ENCODE measurements at places on chromosomes 5 and 9.

DNA sequence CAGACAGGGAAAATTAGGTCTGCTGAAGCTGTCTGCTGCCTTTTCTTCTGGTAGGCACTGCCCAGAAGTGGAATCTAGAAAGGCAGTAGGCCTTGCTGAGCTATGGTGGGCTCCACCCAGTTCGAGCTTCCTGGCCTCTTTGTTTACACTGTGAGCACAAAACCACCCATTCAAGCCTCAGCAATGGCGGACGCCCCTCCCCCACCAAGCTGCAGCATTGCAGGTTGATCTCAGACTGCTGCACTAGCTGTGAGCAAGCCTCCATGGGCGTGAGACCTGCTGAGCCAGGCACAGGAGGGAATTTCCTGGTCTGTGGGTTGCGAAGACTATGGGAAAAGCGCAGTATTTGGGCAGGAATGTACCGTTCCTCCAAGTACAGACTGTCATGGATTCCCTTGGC is 18.5 kb downstream of the AGTPBP1 start:
- peak; percentile 12 for DNase-seq

DNA sequence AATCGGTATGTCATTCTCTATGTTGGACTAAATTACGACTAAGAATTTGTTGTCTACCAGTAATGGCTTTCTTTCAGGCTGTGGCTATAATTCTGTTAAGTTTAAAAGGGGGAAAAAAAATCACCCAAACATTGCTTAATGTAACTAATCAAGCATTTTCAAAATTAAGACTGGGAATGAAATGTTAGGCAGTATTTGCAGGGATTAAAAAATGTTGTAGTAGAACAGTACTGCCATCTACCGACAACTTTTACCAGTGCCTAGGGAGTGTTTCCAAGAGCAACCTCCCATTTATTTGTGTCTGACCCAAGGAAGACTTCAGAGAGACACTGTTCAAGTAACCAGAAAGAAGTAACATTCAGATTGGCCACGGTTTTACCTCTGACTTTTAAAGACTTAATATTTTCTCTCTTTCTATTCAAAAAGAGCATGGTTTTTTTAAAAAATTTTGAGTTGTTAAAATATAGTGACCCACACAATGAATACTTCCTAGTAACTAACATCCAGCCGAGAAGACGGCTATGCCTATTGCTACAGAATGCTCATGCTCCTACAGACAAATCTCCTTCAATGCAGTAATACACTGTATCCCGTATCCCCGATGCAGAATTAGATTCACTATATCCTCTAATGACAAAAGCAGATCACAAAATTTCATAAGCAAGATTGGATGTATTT is 92.4 kb downstream of the ARL15 start:
- DNase-seq, result no peak

DNA sequence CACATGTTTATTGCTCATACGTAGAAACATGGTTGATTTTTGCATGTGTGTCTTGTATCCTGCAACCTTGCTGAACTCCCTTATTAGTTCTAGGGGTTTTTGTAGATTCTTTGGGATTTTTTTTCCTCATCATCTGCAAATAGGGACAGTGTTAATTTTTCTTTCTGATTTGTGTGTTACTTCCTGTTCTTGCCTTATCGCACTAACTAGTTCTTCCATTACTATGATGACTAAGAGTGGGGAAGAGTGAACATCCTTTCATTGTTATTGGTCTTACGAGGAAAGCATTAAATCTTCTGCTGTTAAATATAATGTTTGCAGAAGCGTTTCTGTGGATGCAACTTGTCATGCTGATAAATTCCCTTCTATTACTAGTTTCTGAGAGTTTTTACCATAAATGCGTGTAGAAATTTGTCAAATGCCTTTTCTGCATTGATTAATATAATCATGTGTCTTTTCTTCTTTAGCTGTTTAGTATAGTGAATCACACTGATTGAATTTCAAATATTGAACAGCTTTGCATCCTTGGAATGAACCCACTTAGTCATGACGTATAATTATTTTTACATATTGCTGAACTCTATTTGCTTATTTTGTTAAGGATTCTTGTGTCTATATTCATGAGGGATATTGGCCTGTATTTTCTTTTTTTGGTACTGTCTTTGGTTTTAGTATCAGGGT is 32.1 kb upstream of the RNF130 start:
- no peak for DNase-seq

DNA sequence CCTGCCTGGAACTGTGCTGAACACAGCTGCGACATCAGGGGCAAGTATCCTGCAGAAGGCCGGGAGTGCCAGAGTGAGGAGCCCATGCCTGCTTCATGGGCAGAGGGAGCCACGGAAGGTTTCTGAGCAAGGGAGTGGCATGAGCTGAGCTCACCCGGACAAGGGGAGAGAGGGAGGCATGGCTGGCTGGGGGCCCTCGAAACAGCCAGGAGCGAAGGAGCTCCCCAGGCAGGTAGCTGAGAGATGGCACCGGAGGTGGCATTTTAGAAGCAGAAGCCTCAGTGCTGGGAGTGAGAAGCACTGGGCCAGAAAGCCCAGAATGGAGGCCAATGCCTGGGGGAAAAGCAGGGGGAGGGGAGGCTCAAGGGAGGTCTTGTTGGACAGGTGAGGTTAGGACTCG is 56.9 kb upstream of the SARDH start:
- no peak for DNase-seq

- no peak for DNase-seq
Measured at GRCh38 chr5:173420108-173420507, 91.9 kb upstream of the STC2 start.

GRCh38 chr5:88741964-88742363 is 141.0 kb downstream of the MEF2C start:
- DNase-seq, result no peak

DNA sequence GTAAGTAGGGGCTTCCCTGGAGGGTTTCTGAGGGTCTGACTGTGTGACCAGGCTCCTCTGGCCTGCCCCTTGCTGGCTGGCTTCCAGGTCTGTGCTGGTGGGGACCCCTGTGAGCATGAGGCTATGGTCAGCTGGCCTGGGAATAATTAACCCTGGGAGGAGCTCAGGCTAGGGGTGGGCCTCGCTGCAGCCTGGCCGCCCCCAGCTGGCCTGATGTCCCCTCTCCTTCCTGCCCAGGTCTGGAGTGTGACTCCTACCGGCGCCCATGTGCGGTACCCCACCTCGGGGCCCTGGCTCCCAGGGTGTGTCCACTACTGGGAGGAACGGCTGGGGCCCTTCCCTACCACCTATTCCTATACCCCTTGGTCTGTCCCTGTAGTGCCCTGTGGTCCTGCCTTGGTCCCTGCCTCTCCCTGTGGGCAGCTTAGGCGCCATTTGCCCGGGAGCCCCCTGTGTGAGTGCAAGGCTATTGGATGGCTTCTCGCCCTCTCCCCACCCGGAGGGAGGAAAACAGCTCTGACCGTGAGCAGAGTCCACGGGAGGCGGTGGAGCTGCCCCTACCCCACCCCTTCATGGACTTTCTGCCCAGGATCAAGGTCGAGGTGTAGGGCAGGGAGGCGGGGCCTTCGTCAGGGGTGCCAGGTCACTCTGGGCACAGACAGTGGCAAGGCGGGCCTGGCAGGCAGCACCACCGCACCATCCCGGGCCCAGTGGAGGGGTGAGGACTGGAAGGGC is 9.4 kb downstream of the RXRA start:
- DNase-seq, result no peak

- no peak for DNase-seq
Measured at GRCh38 chr9:136361754-136362449, 1.6 kb downstream of the DNLZ start.

- DNase-seq, result no peak
Measured at GRCh38 chr9:114288193-114289091, 34.5 kb upstream of the ORM1 start.

DNA sequence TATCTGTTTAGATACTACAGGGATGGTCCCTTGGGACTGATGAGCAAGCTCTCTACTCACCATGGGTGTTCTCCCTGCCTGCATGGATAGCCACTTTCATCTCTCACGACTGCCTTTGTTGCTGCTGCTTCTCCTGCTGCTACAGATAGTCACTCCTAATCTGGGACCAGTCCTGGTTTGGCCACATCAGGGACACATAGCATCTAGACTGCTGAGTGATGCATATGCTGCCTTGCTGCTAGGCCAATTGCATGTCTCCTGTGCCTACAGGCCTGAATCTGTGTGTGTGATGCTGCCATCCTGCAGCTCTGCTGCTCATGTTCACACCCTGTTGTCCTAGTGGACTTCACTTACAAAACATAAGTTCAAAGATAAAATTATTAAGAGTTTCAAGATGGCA is 297.1 kb downstream of the HCN1 start:
- no peak for DNase-seq

DNA sequence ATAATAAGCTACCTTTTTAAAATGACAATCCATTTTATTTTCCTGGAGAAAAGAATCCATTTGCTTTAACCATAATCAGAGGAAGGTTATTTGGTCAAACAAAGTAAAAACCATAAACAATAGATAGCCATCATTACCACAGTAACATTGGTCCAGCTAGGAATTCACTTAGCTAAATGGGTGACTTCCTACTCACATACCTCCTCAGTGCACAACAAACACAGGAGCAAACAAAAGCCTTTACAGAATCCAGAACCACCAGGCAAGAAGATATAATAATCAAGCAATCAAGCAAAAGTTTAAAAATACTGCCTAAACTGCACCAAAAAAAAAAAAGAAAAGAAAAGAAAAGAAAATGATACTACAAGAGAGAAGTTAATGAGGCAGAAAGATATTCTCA is 949 bp upstream of the IFNK start:
- DNase-seq, result no peak

GRCh38 chr9:73116880-73117279 is 34.8 kb upstream of the ANXA1 start:
- DNase-seq, result no peak

DNA sequence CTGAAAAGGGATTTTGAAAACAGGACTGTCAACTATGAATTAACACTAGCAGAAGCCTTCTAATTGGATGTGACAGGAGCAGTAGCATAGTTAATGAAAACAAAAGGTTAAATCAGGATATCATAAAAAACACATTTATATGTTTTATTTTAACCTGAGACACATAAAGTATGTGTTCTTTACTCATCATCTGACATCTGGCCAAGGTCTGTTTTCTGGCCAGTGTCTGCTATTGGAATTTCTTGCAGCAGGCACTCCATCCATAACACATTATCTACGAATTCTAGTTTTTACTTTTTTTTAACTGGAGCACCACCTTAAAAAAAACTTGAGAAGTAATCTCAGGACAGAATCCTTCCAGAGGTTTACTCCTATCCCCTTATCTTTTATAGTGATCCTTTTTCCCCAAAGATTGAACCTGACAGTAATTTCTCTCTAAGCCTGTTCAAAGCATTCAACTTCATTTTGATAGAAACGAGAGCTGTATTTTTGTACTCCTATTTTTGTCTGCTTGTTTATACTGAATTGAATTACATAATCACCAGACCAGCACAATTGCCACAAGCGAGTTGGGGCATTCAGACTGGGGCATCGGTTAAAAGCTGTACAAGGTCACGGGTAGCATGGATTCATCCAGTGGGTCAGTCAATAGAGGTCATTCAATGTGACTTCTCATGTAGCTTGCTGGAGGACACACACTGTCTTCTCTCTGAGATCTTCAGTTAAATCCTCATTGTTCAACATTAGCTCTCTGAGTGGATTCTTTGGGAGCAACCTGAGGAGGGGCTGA is 205.6 kb upstream of the CLINT1 start:
- no peak for DNase-seq

- DNase-seq, result no peak
Measured at GRCh38 chr5:26681861-26682260, 356.5 kb downstream of the CDH9 start.

GRCh38 chr9:111825468-111826145 is 30.9 kb upstream of the SHOC1 start:
- DNase-seq, result no peak

GRCh38 chr5:167895899-167896659 is 395.4 kb upstream of the WWC1 start:
- no peak for DNase-seq

GRCh38 chr5:14353726-14354474 is 210.8 kb downstream of the TRIO start:
- DNase-seq, result no peak
